T-helper 17 cell (primary cell): ENCODE measurements at places on chromosomes 11 and 22.

GRCh38 chr11:94948070-94948617, 25.2 kb downstream of the CWC15 start:
- DNase-seq: no peak

DNA sequence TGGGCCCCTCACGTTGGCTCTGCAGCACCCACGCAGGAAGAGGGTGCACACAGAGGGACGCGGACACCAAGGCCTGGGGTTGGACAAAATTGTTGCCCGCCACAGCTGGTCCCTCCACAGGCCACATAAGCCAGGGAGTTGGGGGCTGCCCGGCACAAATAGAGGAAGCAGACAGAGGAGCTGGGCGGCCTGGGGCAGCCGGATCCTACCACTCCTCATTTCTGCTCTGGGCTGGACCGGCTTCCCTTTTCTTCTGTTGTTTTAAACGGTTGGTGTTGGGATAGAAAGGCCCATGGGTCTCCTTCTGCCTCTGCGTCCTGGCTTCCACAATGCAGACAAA, 36.4 kb upstream of the LINC01488 start:
- DNase-seq: no peak

- no peak for DNase-seq
These were observed 16.2 kb downstream of the PIWIL4 start for GRCh38 chr11:94583213-94583865.

- no peak for DNase-seq
These were observed 137.7 kb downstream of the MN1 start for GRCh38 chr22:27663812-27664211.

DNA sequence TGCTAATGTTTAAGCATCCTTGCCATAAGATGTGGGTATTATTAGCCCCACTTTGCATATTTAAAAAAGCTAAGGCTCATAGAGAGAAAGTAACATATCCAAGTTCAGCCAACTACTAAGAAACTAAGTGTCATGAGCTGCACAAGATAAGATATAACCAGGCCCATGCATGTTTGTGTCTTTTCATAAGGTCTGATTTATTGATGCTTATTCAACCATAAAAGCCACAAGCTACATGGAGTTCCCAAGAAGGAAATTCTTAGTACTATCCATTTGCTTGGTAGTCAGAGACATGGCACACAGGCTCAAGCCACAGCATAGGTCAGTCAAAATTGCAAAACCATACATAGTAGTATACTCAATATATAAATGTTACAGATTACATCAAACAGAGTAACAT, 488.5 kb downstream of the SOX6 start:
- no peak for DNase-seq

- no peak for DNase-seq
These were observed 100.6 kb downstream of the FBXO7 start for GRCh38 chr22:32574958-32575910.
